ENCODE measurements at places on chromosomes 5 and 9.
A peak's percentile ranks its signal among the peaks of the same experiment; 100 is the strongest.

DNA sequence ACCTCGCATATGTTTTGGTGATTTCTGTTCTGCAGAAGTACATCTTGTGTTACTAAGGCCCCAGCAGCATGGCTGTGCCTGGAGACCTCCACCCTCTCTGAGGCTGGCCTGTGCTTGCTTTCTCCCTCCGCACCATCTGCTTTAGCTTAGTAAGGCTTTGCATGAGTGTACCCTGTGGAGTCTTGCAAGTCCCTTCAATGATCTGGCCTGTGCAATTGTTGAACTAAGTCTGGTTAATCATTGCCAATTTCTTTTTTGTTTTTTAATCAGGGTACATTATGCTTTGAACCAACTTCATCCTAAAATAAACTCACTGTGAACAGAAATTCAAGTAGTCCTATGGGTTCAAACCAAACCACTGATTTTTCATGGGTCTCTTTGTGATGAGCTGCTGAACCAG is 32.3 kb downstream of the ACOT12 start:
- no peak for DNase-seq

DNA sequence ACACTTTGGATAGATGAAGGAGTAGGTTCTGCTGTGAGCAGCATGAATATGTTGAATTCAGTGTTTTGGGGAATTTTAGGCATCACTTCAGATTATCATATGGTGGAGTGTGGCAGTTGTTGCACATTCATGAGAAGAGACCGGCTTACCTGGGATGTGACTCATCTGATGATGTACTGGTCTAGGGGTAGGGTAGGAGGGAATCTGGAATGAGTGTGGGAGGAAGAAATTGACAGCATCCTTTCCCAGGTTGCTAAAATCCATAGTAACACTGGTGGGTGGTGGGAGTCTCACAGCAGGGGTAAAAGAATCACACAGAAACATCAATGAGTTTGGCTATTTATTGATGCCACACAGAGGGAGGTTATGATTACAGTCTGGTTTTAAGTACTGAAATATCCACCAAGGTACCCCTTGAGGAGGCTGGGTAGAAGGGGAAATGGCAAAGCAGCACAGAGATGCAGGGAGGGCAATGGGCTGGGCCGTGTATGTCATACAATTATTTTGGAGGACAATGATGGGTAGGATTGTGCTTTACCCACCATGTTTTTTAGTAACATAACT is 82.5 kb downstream of the TARS1 start:
- no peak for DNase-seq

GRCh38 chr9:88092797-88093331 is 45.4 kb downstream of the SPATA31C2 start:
- no peak for DNase-seq

DNA sequence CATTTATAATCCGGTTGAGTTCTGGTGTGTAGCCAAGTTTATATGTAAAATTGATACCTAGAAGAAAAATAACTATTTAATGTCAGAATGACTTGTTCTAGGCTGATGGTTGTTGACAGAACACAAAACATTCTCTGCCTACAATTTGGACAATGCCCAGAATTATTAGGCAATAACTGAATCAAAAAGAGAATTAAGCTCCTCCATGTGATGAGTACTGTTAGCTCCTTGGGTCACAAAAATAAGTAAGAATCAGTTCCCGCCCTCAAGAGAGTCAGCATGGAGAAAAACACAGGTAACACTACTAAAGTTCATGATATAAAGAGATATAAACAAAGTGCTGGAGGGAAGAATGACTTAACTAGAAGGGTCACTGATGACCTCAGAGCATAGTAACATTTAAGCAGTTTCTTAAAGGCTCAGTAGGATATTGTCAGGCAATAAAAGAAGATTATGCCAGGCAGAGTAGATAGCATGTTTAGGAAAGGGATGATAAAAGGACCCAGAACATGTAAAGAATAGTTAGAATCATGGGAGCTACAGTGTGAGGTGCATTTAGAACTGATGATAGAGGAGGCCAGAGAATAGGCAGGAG is 200.5 kb upstream of the ACTBL2 start:
- DNase-seq, result no peak

- DNase-seq, result no peak
Observed at GRCh38 chr5:121292664-121293063, 559.0 kb upstream of the FTMT start.

DNA sequence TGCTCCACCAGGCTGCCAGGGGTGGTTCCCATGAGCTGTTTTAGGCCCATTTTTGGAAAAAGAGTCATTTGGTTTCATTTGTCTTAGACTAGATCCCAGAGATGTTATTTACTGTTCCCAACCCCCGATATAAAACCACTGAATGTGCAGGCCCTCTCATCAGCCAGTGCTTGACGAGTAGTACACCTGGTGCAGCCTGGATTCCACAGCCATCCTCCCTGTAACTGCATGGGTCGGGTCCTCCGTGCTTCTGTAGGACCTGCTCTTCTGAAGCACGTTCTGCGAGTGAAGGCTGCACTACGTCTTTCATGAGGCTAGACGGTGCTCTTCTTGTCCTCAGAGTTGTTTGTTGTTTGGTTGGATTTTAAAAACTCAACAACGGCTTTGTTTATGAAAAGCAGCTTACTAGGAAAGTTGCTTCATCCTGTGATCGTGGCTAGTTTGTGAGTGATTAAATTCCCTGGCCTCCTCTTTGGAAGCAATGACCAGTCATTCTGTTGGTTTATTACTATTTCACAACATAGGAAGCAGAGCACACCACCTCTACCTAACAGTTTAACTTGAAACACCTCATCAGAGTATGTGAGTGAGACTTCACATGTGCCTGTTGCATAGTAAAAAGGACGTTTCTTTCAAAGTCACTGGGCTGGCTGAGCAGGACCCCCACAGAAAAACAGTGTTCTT is 135.2 kb downstream of the AOPEP start:
- no peak for DNase-seq

GRCh38 chr5:171989946-171990712 is 16.3 kb downstream of the FBXW11 start:
- no peak for DNase-seq

GRCh38 chr9:123073441-123073840 is 40.0 kb downstream of the GPR21 start:
- no peak for DNase-seq

DNA sequence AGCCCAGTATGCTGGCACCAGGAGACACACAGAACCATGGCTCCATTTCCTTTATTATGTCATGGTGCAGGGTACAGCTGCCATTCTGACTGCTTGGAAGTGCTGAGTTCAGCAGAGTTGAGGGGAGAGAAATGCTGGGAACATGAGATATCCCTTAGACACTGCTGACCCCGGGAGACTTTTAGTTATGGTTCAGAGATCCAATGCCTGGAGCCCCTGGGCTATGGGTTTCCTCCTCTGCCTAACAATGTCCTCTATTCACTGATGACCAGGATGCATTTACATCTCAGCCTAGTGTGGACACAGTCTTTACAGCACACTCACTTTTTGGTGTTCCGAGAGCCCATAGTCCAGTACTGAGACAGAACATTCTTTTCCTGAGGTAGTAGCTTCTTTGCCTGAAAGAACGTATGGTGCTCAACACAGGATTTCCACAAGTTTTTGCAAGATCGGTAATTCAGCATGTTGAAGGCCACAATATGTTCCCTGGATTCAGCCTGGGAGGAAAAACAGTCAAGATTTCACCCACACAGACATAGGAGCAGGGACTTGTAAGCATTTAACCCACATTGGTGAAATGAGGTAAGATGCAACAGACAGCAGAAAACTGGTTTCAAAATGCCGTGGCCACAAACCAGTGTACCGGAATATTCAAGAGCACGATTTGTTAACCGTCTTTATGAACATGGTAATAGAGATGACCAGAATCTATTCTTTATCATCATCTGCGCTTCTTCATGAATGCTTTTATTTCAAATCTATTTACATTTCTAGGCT is 71.3 kb downstream of the PTPN3 start:
- no peak for DNase-seq

DNA sequence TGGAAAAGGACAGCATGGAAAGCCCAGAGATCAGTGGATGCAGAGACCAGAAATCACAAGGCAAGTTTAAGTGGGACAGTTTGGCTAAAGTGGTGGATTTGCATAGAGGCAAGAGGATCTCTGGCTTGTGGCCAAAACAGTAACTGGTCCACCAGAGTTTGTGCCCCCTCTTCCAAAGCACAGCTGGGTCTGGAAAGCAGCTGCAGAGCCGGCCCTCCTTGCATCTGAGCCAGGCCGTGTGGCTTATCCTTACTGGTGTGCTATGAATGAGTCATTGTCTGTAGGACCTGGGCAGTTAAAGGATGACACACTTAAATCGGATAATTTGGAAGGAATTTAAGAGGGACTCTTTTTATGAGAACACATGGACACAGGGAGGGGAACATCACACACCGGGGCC is 146.6 kb downstream of the PIP5K1B start:
- DNase-seq, result no peak

DNA sequence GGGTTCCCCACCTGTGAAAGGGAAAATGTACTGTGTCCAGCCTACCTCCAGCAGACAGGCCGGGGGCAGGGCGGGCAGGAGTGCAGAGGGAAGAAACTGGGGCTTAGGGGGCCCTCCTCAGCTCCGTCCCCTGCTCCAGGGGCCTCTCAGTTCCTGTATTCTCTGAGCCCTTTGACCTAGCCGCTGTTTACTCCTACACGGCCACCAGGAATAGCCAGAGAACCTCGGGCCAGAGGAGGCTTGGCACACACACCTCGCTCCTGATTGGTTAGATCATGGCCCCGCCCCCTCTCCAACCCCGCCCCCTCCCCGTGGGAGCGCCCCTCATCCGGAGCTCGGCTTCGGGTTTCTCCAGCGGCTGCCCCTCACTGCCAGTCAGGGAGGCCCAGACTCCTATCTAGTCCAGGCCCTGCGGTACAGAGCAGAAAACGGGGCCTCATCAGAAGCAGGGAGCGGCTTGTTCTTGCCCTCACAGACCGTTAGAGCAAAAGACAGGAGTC is 2.2 kb downstream of the ST6GALNAC6 start:
- DNase-seq, result peak; percentile 47

GRCh38 chr9:69445251-69445650 is 120.2 kb downstream of the ENTREP1 start:
- no peak for DNase-seq

DNA sequence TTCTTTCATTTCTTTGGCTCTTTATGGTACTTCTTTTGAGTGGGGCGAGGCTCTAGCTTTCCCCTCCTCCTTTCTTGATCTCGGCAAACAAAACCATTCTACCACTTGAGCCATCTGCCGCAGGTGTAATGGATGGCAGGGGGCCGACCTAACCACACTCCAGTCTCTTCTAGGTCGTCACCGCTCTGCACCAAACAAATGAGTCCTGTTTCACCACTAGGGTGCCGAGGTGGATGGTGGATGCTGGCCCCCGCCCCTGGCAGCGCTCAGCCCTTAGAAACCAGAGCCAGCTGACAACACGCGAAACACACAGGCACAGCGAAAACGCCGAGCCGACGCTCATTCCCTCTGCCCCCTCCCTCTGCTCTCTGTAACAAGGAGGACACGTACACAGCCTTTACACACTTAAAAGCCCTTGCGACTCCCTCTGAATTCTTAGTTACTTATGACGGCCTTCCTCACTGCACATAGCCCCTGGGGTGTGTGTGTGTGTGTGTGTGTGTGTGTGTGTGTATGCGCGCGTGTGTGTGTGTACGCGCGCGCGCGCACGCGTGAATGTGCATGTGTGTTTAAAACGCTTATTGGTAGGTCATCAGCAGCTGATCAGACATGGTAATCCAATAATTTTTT is 199.4 kb downstream of the MEF2C start:
- DNase-seq, result peak; percentile 82

DNA sequence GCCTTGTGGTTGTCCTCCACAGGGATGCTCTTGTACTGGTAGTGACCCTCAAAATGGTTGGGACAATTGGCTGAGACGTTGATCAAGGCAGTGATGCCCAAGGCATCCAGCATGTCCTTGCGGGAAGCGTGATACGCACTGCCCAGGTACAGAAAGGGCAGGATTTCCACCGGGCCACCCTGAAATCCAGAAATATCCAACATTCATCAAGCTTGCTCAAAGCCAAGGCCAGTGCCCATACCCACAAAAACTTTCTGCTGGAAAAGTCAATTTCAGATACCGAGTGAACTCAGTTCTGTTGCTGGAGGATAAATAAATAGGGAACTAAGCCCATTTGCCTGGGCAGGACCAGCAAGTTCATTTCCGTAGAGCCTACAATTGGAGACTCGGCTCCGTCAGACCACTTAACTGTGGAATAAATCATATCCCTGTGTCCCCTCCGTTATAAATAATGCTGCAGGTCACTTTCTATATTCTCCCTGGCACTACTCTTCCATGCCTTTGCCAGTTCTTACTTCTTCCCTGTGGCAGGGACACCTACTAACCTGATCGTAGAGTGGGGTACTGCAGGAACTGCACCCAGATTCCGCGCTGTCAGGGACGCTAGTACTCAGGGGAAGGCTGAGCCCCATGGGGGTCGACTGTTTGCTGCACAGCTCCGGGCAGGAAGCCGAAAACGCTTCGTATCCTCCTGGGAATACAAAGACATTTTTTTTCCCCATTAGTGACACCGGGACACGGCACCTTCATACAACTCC is 1.2 kb downstream of the DUSP1 start:
- DNase-seq, result no peak

- no peak for DNase-seq
Observed at GRCh38 chr9:2086971-2087370, 71.8 kb downstream of the SMARCA2 start.

GRCh38 chr5:58505502-58505901 is 14.3 kb downstream of the GAPT start:
- DNase-seq, result no peak

DNA sequence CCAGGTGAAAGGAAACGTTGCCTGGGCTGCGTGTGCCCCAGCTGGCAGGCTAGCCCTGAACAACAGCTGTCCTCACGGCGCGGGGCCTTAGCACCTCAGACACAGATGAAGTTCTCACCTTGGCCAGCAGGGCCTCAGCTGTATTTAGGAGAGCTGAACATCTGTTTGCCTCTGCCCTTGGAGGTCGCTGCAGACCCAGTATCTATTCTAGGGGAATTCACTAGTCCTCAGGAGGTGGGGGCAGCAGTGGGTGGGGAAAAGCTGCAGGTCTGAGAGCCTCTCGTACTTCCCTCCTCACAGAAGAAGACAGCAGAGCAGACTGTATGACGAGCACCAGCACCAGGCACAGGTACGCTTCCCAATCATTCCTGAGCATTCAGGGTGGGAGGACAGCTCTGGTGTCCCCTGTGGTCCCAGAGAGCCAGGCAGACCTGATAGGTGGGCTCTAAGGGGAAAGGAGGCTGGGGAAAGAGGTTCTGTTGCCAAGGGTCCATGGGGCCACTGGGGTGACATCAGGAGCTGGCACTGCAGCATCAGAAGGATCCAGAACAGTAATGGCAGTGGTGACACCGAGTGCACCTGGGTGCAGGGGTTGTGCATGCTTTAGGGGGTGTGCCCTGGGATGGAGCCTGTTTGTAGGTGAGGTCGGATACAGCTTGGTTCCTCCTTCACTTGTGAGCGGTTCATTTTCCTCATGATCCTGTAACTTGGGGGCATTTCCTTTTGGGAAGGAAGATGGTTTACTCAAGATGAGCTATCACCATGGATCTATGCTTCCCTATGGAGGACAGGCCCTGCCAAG is 13.8 kb downstream of the CD74 start:
- no peak for DNase-seq
